ENCODE measurements at places on chromosomes 3 and 15.

- DNase-seq, result no peak
These were observed 111.3 kb upstream of the GOLGA6L6 start for GRCh38 chr15:20652914-20653313.

DNA sequence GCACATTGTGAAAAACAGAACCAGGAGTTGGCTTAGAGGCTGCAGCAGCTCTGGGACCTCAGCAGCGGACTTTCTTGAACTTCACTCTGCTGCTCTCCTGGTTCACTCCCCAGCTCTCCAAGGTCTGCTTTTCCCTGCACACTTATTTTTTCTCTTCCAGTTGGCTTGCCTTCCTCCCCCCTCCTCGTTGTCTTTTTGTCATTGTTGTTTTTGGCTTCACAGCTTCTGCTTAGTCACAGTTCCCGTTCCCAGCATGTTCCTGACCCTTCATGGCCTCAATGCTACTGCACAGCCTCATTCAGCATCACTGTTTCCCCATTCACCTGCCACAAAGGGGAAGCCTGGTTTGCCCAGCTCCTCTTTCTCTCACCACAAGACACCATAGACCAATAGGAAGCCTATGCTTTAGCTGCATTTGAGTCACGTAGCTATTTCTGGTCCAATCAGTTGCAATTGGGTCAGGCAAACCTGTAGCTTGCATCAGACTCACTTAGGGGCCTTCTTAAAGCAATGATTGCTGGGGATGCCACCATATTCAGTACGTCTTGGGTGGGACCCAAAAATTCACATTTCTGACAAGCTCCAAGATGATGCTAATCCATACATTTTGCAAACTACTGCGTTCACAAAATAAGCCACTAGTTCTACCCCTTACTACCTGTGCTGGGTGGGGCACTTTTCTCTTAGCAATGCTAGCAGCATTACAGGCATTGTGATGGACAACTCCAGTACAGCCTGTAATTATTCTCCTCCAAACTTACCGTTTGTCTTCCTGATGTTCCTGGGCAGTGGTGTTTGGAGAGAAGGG is 7.8 kb upstream of the SUMF1 start:
- DNase-seq, result no peak

DNA sequence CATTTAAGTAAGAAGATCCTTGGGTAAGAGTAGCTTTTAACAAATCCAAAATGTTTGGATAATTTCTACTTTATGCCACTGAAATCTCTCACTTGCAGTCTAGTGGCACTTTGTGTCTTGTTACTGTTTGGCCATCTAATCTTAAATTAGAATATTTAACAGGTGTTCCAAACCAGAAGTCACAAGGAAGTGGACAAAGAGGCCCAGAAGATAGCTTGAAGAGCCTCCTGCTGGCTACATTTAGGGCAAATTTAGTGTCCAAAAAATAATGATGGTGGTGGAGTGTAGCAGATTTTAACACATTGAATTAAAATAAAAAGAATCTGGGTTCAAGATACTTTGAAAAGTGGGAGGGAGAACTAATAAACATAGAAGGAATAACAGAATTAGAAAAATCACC is 172.2 kb downstream of the GHSR start:
- DNase-seq, result no peak

DNA sequence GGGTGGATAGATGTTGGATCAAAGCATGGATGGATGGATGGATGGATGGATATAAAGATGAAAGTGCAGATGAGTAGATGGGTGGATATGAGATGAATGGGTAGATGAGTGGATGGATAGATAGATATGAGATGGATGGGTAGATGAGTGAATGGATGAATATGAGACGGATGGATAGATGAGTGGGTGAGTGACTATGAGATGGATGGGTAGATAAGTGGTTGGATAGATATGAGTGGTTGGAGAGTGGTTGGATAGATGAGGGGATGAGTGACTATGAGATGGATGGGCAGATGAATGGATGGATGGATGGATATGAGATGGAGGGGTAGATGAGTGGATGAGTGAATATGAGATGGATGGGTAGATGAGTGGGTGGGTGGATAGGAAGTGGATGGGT is 204.6 kb upstream of the TLE3 start:
- no peak for DNase-seq

DNA sequence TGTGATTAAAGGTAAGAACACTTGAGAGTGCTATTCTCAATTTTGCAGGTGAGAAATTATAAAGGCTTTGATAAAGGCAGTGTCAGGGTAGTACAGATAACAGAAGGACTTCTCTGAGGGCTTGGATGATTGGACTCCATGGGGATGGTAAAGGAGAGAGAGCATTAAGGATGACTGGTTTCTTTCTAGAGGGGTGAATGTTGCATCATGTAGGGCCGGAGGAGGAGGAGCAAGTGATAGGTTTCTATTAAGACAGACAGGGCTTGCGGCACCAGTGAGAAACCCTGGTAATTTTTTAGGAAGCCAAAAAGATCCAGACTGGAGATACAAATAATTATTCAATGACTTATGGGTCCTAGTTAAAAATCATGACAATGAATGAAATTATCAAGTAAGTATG is 230.7 kb upstream of the MME start:
- DNase-seq, result no peak

GRCh38 chr3:165617134-165617533 is 220.1 kb downstream of the BCHE start:
- no peak for DNase-seq

- DNase-seq, result no peak
These were observed 10.5 kb downstream of the C15orf61 start for GRCh38 chr15:67531379-67531914.

- no peak for DNase-seq
These were observed 56.9 kb downstream of the TIGIT start for GRCh38 chr3:114350690-114351089.

DNA sequence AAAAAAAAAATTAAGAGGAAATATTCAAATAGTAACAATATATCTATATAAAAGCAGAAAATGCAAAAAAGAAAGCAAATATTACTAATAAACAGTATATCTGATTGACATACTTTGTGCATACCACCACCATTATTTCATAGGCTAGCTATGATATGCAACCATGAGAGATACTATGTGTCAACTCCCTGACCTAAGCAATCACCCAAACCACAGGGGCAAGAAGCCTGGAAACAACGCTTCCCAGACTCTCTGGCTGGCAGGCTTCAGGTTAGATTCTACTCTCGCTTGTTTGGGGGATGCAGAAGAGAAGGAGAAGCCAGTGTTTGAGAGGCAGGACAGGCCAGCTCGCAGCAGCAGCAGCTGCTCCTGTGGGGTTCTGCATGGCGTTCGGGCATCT is 169.3 kb upstream of the TPM1 start:
- no peak for DNase-seq

- no peak for DNase-seq
These were observed 133.8 kb downstream of the PDCD6IP start for GRCh38 chr3:33932010-33932764.

GRCh38 chr3:63029326-63029725 is 154.1 kb upstream of the CADPS start:
- no peak for DNase-seq

DNA sequence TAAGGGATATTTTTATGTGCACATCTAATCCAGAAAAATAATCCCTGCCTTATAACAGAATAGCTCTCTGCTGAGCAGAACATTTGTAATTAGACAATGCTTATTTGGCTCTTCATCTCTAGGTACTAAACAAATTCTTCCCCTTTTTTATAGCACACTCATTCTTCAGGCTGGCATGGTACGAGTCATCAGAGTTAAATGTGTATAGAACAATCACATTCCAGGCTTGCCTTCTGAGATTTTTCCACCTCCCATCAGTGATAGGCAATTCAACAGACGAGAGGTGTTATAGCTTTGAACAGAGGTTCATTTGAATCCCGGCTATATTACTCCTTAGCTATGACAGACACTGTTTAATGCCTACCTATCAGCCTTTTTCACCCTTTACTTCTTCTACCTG is 21.4 kb upstream of the SPPL2A start:
- no peak for DNase-seq

GRCh38 chr3:116591236-116591635 is 118.3 kb upstream of the TUSC7 start:
- DNase-seq, result no peak

GRCh38 chr3:196012941-196013476 is 68.9 kb downstream of the TFRC start:
- no peak for DNase-seq

DNA sequence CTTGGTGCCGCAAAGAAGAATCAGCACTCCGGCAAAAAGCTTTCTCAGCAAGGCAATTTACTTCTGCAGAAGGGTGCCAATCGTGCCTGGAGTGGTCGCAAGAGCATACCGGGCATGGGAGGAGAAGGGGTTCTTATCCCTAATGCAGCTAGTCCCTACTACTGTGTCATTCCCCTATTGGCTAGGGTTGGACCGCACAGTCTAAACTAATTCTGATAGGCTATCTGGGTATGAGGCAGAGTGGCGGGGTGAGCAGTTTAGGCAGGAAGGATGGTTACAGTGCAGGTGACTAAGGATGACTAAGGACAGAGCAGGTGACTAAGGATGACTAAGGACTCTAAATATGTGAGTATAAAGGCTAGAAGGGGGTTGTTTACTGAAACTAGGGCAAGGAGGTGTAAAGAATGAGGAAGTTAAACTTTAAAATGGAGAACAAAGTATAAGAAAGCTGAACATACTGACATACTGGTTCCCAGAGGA is 52.9 kb downstream of the PGBD4 start:
- DNase-seq, result no peak

DNA sequence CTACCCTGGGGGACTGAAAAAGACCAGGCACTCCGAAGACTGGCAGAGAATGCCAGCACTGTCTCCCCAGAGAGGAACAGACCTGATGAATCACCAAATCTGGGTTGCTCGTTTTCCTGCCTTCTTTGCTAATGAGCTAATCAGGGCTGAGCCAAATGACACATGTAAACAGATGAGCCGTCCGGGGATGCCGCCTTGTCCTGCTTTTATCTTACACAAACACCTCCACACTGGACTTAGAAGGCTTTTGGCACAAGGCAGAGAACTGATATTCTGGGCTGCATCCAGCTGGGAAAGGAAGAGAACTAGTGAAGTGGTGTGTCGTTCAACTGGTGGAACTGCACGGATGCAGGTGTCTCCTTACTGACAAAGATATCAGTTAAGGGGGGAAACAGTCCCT is 88.1 kb downstream of the MECOM start:
- no peak for DNase-seq

DNA sequence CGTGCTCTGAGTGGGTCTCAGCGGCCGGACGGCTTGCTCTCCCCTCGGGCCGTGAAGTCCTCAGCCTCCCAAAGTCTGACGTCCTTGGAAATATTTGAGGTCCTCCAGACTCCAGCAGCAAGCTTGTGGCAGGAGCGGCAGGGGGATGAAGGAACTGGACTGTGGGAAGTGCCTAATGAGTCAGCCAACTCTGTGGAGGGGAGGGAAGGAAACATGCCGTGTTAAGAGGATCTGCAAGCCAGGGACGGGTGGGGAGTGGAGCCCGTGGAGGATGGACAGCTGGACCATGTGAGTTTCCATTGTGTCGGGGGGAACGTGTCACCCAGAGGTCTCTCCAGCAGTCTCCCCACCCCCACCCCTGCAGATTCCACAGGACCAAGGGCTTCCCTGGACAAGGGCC is 39.4 kb upstream of the IDH2 start:
- no peak for DNase-seq

DNA sequence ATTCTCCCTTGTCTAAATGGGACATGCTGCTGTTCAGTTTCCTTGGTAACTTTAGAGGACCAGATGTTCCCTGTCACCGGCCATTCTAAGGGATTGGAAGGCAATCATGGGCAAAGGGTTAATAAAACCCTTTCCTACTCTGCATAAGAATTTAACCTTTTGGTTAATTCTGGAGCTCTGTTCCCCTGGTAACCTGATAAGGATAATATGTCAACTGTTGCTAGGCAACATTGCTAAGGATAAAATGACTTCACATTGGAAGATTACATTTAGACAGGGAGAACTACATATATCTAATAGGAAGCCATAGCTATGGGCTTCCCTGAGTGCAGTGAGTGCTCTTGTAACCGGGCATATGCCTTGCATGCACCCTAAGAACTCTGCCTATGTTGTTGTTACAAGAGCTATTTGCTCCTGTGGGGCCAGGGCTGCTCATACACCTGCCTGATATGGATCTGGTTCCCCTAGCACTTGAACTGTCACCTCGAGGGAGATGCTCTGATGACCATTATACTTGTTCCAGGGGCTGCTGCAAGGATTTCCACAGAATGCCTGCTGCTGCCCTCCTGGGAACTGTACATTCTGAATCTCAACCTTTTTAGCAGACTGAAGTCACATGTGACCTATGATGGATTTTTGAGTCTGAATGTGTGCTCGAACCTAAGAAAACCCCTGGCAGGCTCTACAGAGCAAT is 326.3 kb upstream of the PDZRN3 start:
- no peak for DNase-seq

- DNase-seq, result no peak
These were observed 519.0 kb upstream of the PROK2 start for GRCh38 chr3:72303926-72304325.

DNA sequence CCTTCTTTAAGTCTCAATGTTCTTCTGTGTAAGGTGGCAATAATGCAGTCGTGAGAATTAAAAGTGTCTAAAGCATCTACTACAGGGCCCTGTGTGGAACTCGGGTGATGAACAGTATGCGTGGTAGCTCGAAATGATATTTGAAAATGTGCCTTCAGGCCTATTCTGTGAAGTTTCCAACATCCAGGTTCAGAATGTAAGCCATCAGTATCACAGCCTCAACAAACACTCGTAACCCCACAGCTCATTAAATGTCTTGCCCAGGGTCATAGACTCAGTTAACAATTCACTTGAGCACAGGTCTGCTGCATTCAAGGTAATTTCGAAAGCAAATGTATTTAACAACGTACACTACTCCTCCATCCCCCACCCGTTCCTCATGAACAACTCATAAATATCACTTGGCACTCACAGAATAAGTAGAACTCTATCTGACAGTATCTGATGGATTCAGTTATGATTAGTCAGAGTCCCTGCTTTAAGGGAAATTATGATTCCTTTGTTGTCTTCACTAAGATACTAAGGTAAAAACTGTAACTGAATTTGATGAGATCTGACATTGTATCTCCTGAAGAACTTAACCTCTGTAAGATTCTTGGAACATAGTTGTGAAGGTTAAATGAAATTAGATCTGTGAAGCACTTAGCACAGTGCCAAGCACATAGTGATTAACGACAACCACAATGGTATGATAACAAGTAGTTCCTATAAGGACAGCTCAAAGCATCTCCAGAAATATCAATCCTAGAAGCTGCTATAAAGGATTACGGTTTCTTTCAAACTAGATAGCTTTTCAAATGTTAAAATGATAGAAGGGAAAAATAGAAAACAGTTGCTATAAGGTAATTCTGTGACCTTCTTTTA is 642.3 kb downstream of the TBL1XR1 start:
- DNase-seq, result no peak

DNA sequence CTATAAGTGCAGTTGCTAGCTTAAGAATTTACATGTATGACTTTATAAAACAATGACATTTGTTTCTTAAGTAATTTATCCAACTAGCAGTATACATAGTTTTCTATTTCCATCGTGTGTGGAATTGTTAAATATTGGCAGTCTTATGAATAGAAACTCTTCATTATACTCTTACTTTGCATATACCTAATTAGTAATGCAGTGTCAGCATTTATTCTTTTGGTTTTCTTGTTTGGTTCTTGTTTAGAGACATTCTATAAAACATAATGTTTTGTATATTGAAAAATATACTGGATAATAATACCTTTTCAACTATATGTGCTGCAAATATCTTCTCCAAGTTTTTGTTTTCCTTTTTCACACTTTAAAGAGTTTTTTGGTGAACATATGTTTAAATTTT is 760.2 kb downstream of the VGLL3 start:
- no peak for DNase-seq
